Pons (tissue), 1 donor: ENCODE measurements at places on chromosomes 5 and 9.

- DNase-seq, result no peak
These were observed 23.9 kb downstream of the PAX5 start for GRCh38 chr9:37010180-37010579.

DNA sequence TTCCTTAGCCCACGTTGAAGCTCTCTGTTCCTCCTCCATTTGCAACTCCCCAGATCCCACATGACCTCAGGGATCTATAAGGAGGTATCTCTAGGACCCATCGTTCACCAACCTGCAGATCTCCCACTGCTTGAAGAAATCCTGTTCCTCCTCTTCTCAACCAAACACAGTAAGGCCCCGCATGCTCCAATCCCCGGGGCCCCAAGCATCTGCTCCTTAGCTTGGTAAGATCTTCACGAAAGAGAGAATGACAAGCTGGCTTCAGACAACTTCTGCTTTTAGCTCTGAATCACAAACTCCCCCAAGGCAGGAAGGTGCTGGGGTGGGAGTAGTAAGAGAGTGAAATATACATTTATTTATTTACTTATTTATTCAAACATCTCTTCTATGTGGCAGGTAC, 33.0 kb upstream of the ARHGAP26 start:
- no peak for DNase-seq

- DNase-seq, result no peak
These were observed 228.7 kb upstream of the DAP start for GRCh38 chr5:10989577-10990263.

DNA sequence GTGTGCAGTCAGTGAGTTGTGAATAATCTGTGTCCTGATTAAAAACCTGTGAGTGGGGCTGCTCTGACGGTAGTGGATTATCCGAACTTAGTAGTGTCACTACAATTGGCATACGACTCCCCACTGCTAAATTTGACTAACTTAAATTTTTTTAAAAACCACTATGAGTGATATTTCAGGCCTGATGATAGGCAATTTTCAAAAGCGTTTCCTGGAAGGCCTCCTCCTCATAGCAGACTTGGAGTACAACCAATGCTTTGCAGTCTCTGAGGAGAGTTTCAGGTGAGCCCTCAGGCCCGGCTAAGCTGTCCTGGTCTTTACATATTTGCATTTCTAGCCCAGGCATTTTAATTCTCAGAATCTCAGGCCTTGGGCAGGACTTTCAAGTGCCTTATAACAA, 10.8 kb downstream of the BTNL8 start:
- DNase-seq, result no peak

DNA sequence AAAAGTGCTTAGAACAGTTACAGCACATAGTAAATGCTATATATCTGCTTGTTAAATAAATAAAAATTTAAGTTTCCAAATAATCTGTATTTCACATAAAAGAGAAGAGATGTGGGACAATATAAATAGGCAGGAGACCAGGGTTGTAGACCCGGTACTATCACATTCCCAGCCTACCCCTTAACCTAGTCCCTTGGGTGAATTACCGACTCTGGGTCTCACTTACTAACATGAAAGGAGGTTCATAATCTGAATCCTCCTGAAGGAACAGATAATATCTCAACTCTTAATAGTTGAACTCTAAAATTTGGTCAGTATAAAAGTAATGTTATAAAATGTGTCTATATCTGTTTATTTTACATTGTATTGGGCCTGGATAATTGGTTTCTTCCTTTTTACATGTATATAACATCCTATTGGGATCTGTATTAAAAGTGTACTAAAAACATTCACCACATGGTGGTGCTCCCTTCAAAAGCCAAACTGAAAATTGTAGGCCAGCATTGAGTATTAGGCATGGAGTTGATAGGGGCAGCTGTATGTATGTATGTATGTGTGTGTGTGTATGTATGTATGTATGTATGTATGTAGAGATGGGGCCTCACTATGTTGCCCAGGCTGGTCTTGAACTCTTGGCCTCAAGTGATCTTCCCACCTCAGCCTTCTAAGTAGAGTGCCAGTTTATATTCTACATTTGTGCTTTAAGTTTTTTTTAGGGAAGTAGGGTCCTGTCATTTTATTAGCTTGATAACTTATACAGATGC, 64.2 kb upstream of the ABL1 start:
- DNase-seq, result peak; percentile 76

- DNase-seq, result no peak
These were observed 441.6 kb upstream of the DMAC1 start for GRCh38 chr9:8241201-8241600.

- no peak for DNase-seq
These were observed 597.9 kb upstream of the TLE4 start for GRCh38 chr9:78973907-78974306.

DNA sequence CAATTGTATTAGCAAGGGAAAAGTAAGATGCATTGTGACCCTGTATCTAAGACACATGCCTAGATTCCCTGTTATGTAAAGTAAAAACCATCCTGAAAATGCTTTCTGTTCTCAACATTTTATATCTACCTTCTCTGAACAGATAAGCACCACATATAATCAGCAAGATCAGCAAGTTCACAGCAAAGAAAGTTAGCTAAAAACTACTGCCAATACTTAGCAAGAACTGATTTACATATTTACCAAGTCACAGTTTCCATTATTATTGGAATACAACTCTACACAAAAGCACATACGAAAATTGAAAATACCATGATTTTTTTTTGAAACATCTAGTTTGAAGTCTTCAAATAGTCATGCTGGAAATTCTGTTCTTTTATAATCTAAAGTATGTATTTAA, 1118.1 kb downstream of the TAF11L14 start:
- no peak for DNase-seq

GRCh38 chr5:146345578-146346366, 7.1 kb downstream of the POU4F3 start:
- no peak for DNase-seq

DNA sequence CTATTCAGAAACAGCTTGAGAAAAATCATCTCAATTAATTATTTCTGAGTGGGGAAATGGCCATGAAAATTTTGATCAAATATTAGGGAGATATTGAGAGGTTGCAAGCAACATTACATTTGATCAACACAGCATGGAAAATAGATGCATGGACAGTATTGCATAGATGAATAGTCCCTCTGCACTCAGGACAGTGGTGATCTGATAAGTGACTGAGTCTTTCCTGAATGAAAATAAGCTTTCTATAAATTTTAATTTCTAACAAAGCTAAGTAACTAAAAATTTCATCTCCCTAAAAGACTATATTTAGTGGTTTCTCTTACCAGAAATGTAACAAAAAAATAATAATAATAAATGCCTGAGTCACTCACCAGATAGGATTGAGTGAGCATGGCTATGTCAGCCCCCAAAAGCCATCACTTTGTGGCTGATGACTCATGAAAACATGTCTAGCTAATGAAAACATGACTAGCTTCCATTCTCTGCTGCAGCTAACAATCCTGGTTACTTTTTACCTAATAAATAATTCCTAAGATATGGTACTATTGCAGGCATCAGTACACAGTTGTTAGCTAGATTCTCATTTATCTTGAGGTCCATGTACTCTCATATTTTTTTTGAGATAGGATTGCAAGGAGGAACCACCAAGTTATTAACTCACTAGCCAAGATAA, 1294.8 kb upstream of the ACO1 start:
- no peak for DNase-seq

DNA sequence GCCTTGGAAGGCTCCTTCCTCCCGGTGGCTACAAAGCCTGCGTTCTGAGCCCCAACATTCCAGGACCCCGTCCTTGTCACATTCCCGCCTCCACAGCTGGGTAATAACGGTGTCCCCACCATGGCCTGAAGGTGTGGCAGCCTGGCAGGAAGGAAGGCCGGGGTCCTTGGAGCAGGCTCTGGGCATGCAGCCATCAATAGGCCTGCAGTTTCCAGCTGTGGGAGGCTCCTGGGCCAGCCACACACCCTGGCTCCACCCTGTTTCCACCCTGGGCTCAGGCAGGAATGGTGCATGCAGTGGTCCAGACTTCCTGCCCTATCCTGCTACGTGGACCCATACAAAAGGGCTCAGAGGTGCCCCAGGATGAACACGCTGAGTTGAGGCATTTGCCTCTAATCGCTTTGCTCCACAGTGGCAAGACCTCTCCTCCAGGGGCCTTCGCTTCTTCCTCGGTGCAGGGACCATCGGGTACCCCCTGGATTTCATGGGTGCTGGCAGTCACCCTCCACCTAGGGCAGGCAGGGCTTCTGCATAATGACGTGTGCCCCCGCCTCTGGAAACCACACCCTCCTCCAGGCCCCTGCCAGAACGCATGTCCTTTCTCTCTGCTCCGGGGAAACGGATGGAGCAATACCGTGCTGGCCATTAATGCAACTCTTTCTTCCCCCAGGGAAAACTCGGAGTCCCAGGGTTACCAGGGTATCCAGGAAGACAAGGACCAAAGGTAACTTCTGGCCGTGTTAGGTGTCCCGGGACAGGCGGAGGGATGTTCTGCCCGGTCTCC, 95.1 kb upstream of the FCN2 start:
- DNase-seq, result no peak

GRCh38 chr5:134249469-134250379, 23.9 kb upstream of the PPP2CA start:
- DNase-seq, result peak; percentile 83

GRCh38 chr5:170186156-170186555, 46.6 kb upstream of the C5orf58 start:
- DNase-seq, result no peak

GRCh38 chr5:56314529-56314928, 81.4 kb upstream of the ANKRD55 start:
- DNase-seq, result no peak

DNA sequence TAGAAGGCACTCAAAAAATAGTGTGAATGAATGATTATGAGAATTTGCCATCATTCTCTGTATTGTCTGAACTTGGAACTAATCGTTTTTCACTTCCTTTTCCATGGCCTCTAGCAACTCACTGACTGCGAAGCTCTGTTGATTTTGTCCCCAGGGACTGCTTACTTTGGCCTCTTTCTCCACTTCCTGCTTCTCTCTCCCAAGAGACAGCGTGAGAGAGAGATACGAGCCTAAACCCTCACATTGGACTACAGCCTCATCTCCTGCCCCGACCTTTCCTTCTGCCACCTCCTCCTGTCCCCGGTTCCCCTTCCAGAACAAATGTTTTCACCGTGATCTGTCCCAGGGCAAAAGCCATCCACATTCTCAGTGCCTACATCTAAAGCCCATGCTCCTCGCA, 300.8 kb upstream of the PANK3 start:
- peak; percentile 31 for DNase-seq

DNA sequence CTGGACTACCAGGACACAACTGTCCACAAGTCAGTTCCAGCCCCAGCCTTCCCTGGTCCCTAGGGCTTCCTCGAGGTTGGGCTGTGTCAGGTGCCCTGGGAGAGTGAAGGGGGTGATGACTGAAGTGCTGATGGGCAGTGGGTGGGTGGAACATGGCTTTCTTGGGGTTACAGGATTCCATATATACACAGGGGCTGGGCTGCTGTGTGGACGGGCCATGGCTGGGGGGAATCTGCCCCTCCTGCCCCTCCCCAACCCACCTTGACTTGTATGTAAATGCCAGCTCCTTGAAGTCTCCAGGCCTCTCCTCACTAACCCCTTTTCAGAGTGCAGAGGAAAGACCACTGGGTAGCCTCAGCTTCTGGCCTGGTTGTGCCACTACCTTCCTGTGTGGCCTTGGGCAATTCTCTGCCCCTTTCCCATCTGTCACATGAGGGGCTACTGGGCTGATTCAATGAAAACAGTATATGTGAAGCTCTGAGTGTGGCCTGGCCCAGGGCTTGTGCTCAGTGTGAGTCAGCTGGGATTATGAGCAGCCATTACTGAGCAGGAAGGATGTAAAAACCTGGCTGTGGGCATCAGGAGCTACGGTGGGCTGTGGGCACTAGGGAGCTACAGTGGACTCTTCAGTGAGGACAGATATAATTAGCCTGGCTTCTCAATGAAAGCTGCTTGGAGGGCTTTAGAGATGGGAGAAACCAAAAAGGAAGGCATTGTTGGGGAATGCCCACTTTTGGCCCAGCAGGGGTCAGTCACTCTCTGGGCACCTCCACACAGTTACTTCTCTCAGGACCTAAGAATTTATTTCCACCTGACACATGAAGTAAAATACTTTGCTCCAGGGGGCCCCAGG, 23.3 kb downstream of the PITX1 start:
- no peak for DNase-seq
